Activated T-helper 9 cell treated with anti-CD3 and anti-CD28 coated beads, Interleukin-2, amount 50 U/mL, for 16 hours (primary cell): ENCODE measurements at places on chromosomes 6 and 20.

DNA sequence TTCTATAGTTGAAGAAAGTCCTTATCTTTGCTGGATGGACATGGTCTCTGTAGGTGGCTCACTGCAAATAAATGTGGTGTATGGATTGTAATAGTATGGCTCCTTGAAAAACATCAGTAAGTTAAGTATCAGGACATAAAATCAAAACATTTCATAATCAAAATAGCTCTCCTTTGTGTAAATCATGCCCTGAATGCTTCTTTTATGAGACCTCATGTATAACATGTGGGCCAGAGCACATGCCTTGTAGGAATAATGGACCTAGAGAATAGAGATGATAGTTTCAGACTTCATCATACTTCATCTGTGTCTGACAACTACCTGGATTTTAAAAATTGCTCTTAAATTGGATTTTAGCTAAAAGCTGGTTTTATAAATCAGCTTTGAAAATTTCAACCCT is 159.9 kb downstream of the ASCC3 start:
- DNase-seq: no peak

DNA sequence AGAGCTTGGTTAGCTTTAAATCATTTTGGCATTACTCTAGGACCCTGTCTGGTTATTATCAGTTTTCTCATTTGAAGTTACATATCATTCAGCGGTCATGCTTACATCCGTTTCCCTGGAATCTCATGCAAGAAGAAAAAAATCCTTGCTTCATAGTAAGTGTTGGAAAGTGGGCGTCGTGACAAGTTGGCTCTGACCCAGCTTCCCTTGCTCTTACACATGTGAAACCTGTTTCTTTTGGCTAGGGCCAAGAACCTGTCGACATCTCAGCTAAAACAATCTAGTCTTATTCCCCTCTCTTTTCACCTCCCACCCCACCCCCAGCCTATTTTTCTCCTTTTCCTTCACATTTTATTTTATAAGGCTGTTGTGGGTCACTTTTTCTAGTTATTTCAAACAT is 45.5 kb downstream of the ANKS1A start:
- DNase-seq: no peak

DNA sequence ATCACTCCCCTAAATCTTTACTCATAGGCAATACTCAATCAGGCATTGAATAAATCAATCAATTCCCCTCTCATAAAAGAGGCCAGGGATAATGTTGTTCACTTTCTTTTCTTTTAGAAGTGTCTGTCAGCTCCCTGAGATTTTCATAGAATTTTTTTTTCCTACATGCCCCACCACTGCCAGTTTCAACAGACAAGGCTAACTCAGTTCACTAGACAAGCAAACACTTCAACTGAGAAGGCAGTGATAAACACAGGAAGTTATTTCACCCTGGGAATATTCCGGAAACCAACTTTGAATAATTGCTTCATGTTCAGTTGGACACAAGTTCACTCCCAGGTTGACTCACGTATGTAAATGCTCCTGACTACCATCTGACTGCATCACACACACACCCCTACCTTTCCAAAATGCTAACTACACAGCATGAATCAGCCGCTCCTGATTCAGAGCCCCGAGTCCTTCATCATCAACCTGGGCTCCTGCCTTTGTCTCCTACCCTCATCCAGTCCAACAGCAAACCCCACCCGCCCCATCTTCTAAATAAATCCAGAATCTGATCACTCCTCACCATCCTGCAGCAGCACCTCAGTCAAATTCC is 143.9 kb downstream of the BCAS1 start:
- DNase-seq: peak; percentile 12

GRCh38 chr20:61131944-61132343 is 120.1 kb upstream of the CDH4 start:
- no peak for DNase-seq

GRCh38 chr20:50343490-50344179 is 153.0 kb downstream of the CEBPB start:
- DNase-seq: no peak
